ENCODE measurements at places on chromosomes 1 and 21. TPM values are rescaled to one million over a fixed set of nuclear protein-coding genes. Genes with fewer than 3 reads are reported as not detected.

DNA sequence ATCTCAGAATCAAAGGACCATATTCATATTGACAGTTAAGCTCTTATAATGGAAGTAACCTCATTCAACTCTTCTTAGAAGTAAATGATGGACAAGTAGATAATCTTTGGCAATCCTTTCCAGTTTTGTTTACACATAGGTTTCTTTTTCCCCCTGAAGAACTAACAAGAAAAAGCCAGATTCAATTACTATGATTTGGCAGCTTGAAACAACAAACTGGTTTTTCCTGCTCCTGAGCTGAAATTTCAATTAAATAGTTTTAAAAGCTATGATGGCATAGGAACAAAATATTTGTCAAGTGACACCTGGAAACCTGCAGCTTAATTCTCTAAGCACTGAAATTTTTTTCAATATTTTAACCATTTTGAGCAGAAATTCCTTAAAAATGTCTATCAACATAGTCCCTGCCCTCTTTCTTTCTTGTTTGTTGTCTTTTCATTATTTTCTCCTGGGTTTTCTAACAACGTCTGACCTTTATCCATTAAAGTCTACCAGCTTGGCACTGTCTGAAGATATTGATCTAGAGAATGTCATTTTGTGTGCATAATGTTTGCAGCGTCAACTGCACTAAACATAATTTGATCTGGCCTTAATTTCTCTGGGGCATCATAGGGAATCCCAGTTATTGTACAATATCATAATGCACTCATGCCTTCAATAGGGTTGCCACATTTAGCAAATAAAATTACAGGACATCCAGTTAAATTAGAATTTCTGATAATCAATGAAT is 4.0 kb upstream of the SLC35A3 start:
- DNase-seq: no peak

DNA sequence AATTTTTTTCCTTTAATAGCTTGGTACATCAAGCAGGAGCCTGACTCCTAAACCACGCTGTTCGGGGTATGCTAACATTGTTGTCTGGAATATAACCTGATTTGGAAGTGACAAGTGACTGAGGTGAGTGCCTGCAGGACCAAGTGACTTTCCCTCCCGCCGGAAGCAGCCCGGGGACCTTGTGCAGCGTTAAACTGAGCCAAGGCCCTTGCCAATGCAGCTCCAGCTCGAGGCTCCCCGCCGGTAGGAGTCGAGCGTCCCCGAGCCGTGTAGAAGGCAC is 716 bp upstream of the MTARC1 start:
- no peak for DNase-seq

DNA sequence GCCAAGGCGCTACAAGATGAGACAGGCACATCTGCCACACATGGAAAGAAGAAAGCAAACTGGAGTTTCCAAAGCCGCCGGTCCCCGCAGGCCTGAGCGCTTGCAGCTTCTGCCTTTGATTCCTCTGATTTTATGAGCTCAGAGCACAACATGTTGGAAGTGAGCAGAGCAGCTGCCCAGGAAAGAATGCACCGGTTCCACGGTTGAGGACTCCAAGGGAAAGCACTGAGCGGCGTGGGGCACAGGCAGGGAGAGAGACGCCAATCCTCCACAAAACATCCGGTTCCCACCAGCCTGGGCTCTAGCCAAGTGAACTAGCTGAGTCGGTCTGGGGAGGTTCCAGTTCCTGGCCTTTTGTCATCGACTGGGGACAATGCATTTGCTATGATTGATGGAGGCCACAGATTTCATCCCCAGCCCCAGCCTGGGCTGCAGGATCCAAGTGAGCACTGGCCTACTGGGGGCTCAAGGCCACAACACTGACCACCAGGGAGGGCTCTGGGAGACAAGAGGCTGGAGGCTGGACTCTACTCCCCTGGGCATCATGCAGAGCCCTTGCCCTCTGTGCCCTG is 253.1 kb upstream of the IRF2BP2 start:
- DNase-seq: no peak

DNA sequence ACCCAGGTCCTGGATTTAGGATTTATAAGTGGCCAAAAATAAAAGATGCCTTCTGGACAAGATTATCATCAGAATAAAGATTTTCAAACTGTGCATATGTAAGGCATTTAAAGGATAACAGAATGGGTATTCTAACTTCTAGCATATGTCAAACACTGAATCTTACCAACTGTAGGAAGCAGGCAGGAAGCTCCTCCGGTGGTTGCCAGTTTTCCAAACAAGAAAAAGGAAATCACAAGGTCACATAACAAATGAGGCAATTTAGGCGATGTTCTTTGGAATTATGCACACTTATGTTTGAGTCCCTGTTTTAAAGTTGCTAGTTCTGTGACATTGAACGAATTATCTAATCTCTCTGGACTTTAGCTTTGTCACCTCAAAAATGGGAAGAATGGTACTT is 48.9 kb downstream of the ATP6V1G3 start:
- DNase-seq: no peak

DNA sequence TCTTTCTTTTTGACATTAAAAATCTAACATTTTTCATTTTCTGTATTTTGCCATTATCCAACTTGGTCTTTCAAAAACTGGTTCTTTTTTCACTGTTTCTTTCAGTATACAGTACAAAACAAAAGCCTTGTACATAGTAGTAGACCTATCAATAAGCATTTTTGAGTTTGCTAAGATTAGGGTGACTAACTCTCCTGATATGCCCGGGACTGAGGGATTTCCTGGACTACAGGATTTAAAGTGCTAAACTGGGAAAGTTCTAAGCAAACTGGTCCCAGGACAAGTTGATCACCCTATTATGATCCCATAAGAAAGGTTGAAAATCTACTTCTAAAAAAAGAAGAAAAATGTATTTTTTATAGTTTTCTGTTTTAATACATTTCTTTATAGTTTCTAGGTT is 120.9 kb downstream of the USP25 start:
- DNase-seq: no peak

DNA sequence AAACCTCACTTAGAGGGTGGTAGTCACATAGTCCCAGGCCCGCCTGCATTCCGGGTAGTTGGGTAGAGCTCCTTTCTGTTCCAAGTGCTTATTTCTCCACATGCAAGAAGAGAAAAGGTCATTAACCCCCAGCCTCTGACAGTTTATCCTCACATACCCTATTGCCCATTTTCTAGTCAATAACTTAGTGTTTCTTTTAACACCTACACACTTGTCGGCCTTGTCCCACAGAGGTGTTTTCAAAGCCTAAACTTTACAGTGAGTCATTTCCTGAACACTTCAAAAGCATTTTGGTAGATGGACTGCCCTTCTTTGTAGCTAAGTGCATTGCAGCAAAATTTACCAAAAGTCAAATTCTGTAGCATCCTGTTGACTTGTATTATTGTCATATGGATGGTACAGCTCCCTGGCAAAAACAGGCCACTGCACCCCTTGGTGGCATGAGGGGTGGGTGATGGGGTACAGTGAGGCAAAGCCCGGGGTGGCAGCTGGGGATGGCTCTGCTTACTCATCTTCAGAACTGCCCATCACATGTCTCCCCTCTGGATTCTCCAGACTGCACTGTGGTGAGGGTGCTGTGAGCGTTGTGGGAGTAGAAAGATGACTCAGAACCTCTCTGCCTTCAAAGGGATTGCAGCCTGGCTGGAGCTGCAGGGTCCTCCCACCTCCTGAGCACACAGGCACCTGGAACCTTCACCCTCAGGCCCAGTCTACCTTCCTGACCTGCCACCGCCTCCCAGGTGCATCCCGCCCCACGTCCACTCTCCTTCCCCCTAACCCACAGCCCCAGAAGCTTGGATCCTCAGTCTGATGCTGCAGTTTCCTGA is 45.8 kb upstream of the DMRTB1 start:
- no peak for DNase-seq

DNA sequence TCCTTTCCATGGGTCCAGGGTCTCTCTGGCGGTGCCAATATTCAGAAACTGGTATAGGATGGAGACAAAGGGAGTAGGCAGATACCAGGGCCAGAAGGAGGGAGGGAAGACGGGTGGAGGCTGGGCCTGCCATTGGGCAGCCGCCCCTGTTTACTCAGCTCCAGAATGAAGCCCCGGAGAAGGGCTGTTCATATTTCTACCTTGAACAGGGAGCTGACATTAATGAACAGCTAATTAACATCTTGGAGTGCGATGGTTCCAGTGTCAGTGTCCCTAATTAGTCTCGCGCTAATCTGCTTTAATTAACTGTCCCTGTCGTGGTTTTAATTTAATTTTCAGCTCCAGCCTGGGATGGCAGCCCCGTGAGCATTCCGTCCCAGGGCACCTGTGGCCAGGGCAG is 113.8 kb downstream of the EPHB2 start:
- DNase-seq: no peak

- no peak for DNase-seq
Measured at GRCh38 chr1:101463195-101463594, 226.4 kb downstream of the S1PR1 start.

GRCh38 chr1:27661412-27662075 is 10.4 kb downstream of the IFI6 start:
- DNase-seq: no peak

Gene AMY1A
- not detected for total RNA-seq

Gene FAM229A
- 3.1 TPM for total RNA-seq

Gene RAB7B
- total RNA-seq: not detected

Gene INSRR
- total RNA-seq: not detected

Gene ESRRG
- total RNA-seq: not detected
